ENCODE measurements at places on chromosomes 6 and 20. TPM values are rescaled to one million over a fixed set of nuclear protein-coding genes. Genes with fewer than 3 reads are reported as not detected.

The BMP6 gene
- total RNA-seq: 248 TPM

The DUSP22 gene
- total RNA-seq: 23.1 TPM

The CCDC170 gene
- 0.15 TPM for total RNA-seq

The UNC5CL gene
- total RNA-seq: under 0.01 TPM

The CRISP2 gene
- total RNA-seq: not detected

The GSTA4 gene
- total RNA-seq: 20.8 TPM

The TGM3 gene
- total RNA-seq: not detected

The MEP1A gene
- total RNA-seq: not detected

The RNF217 gene
- 8.8 TPM for total RNA-seq

The SLC32A1 gene
- not detected for total RNA-seq

The PLG gene
- total RNA-seq: not detected

The SLC16A10 gene
- not detected for total RNA-seq

The AAR2 gene
- 29.6 TPM for total RNA-seq

The TIAM2 gene
- total RNA-seq: 8.1 TPM

The DNMT3B gene
- 3.6 TPM for total RNA-seq

Data from epithelial cell of umbilical artery (primary cell).